ENCODE measurements at places on chromosomes 13 and 19.

DNA sequence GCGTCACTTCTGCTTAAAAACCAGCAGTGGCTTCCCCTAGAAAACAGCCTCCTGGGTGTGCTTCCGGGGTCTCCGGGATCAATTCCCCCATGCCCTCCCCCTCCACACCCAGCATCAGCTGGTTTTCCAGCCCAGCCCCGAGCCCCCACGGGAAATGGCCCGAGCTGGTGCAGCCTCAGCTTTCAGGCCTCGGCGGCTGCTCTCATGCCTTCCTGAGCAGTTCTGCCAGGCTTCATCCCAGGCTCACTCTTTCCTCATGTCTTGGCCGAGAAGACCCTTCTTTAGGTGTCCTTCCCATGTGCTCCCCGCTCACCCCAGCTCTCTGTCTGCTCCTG, 103.1 kb upstream of the RNF113B start:
- DNase-seq, result no peak

DNA sequence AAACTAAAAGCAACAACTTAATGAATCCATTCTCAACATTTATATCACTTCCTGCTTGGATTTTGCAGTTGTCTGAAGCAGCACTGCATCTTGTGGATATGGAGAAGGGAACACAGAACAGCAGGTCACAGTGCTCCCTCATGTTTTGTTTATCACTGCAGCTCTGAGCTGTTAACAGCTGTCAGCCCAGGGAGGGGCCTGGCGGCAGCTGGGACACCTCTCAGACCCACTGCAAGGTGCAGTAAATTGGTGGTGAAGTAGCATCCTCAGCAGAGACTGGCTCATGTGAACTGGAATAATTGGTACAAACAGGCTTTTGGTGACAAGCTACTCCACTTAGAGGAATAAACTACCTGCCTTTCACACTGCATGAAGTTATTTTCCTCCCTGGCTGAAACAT, 170.4 kb downstream of the LIG4 start:
- DNase-seq, result no peak

DNA sequence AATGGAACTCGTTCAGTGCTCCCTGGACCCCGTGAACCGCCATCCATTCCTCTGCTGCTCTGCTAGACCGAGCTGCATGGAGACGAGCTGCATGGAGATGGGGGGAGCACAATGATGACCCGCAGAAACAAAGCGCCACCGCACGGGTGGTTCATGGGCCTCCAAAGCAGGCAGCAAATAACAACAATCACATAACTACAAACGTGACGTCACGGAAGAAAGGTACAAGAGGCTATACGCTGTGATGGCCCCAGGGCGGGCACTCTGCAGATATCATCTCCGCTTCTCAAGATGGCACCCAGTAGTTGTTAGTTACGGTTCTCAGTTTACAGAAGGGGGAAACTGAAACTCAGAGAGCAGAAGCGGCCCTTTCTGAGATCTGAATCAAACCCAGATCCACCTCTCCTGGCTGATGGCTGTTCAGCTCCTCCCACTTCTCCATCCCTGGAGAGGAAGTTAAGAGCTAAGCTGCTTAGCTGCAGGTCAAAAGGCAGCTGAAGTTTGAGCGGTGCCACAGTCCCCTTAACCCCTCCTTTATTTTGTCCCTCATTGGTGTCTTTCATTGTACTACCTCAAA, 1.7 kb downstream of the ATP13A1 start:
- peak; percentile 56 for DNase-seq

DNA sequence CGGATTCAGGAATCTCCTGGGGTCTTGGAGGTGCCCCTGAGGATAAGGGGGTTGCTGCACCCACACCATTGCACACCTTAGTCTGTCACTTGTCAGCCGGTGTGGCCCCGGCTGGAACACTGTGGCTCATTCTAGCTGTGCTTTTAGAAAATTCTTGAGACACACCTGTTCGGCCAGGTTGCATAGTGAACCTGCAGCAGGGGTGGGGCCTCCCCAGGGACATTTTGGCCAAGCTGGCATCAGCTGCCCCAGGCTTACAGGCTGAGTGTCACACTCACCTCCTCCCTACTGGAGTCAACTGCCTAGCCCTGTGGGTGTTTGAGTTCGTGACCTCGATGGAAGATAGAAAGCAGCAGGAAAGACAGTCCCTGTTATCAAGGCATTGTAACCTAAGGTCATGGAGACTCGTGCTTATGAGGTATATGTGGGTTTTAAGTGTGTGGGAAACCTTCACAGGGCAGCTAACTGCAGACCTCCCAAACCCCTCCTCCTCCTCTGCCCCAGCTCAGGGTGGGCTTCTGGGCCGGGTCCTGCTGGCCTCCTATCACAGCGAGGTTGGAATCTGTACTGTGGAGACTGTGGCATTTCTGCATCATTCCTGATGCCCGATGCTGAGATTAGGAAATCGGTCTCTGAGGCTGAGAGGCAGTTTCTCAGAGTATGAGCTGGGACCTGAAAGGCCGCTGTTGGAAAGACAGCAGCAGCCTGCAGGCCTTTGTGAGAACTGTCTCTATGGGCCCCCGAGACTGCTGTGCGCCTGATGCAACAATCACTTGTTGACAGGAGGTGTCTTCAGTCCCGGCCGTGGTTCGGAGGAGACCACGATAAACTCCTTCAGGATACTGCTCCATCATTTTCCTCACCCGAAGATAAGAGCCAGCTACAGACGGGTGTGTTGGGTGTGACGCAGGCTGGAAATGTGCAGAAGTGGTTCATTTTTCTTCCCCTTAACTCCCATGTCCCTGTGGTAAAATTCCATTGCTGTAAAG, 72.2 kb downstream of the ATP11A start:
- DNase-seq, result no peak

GRCh38 chr13:107743526-107743925, 471.8 kb downstream of the LIG4 start:
- no peak for DNase-seq

Measured in activated CD4-positive, alpha-beta T cell treated with anti-CD3 and anti-CD28 coated beads, Interleukin-2, amount 10 ng/mL, durations not matched to agents 7 days and 5 days (primary cell).